ENCODE measurements at places on chromosomes 12 and 14. TPM values are rescaled to one million over a fixed set of nuclear protein-coding genes. Genes with fewer than 3 reads are reported as not detected.

DNA sequence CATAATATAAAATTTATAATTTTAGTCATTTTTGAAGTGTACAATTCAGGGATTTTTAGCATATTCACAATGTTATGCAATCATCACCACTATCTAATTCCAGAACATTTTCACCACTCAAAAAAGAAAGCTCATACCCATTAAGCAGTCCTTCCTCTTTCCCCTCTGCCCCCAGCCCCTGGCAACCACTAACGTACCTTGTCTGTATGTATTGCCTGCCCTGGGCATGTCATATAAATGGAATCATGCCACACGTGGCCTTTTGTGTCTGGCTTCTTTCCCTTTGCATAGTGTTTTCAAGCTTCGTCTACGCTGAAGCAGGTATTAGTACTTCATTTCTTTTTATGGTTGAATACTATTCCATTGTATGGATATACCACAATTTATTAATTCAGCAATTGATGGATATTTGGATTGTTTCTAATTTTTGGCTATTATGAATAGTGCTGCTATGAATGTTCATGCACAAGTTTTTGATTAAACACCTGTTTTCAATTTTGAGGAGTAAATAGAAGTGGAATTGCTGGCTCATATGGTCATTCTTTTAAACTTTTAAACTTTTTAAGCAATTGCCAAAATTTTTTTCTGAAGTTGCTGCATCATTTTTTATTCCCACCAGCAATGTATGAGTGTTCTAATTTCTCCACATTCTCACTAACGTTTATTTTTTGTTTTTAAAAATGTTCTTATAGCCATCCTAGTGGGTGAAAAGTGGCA, 1.6 kb upstream of the SSTR1 start:
- H3K36me3 ChIP-seq = no peaks in the 10 kb centered on the region
- H3K4me3 ChIP-seq = no peak overlapping the region
- no peak overlapping the region for H3K27ac ChIP-seq
- H3K27me3 ChIP-seq = peaks cover 46% of the 10 kb centered on the region
- no peak for DNase-seq
- H3K4me1 ChIP-seq = peaks cover 13% of the 10 kb centered on the region

DNA sequence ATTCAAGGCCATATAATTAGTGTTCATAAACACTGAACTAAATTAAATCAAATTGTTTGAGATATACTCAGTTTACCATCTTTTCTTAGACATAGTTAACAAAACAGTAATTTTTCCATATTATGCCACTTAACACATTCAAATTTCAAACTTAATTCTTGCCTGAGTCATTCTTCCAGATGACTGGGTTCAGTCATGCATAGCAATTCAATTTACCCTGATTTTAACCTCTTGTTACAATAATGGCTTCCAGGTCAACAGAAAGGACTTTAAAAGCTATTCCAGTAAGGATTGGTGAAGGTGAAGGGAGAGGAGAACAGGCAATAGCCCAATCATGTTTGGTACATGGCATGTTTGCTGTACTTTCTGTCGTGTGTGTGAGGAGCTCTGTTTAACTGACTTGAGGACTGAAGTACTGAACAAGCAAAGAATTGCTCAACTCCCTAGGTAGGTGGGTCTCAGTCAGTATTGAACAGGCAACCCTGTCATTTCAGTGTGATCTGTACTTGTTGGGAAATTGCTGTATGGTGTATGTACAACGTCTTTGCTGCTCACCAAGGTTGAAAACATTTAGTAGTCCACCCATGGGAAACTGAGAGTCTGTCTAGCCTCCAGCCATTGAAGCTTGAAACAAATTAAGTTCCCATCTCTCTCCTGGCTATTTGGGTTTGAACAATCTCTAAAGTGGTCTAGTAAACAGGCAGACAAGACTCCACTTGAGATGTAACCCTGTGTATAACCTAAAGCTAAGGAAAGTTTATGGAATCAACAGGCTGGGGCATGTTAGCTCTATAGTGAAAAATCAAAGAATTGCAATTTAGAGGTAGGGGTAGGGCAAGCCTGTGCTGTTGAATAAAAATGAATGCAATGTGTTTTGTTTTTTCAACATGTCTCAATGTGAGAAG, 327.2 kb downstream of the BTG1 start:
- no peaks in the 10 kb centered on the region for H3K36me3 ChIP-seq
- H3K4me3 ChIP-seq = no peak overlapping the region
- H3K4me1 ChIP-seq = no peaks in the 10 kb centered on the region
- DNase-seq = no peak
- no peaks in the 10 kb centered on the region for H3K27me3 ChIP-seq

- peak overlapping the region; percentile 63 for H3K4me3 ChIP-seq
- no peaks in the 10 kb centered on the region for H3K27me3 ChIP-seq
- no peaks in the 10 kb centered on the region for H3K4me1 ChIP-seq
Observed at GRCh38 chr12:24947541-24948419, 1.1 kb downstream of the BCAT1 start.

DNA sequence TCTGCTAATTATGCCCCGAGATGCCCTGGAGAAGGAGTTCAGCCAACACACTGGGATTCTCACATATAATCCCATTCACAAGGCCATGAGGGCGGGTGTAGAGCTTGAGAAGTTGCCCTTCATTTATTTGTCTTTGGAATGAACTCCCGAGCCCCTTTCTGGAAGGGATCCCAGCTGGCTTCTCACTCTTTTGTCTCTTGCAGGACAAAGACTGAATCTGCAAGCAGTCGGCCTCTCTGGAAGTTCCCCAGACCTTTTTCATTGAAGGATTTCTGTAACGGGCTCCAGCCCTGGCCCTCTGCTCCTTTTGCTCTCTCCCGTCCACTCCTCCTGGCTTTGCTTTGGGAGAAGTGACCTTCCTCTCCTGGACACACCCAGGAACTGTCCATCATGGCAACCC, 163.3 kb upstream of the SFSWAP start:
- peaks cover 23% of the 10 kb centered on the region for H3K27me3 ChIP-seq
- H3K27ac ChIP-seq = no peak overlapping the region
- no peaks in the 10 kb centered on the region for H3K4me1 ChIP-seq
- no peak overlapping the region for H3K4me3 ChIP-seq
- no peaks in the 10 kb centered on the region for H3K36me3 ChIP-seq
- no peak for DNase-seq

DNA sequence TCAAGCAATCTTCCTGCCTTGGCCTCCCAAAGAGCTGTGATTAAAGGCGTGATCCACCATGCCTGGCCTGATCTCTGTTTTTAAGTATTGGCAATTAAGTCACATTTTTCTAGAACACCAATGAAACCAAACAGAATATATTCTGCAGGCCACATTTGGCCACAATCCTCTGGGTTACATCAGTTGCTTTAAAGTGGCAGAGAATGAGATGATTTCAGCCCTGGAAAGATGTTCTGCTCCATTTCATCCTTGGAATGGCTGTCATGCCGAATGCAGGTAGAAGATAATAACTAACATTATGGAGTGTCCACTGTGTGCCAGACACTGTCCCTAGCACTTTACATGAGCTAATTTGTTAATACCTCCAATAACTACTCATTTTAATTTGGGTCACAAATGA, 154.4 kb downstream of the PTPN11 start:
- peaks cover 85% of the 10 kb centered on the region for H3K27me3 ChIP-seq
- no peak overlapping the region for H3K4me3 ChIP-seq
- DNase-seq = no peak
- no peaks in the 10 kb centered on the region for H3K36me3 ChIP-seq

DNA sequence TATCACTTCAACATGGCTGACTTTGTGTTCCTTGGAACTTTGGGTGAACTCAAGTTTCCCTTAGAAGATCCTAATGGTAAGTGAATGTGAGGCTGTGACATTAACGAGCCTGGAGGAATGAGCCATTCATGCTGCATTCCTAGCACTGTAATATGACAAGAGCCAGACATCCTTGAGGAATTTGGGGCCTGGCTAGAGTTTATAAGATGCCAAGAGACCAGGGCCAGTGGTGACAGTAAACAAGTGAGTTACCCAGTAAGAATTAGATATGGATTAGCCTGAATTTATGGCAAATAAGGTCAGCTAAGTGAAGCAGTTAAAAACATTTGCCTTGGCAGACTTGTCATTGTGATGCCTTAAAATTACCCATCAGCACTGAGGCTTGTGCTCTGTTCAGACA, 232.4 kb downstream of the AKAP6 start:
- no peaks in the 10 kb centered on the region for H3K4me1 ChIP-seq
- no peak for DNase-seq
- H3K27ac ChIP-seq = no peak overlapping the region
- H3K36me3 ChIP-seq = no peaks in the 10 kb centered on the region
- no peak overlapping the region for H3K4me3 ChIP-seq

GRCh38 chr12:87923361-87923760, 105.8 kb downstream of the C12orf50 start:
- H3K36me3 ChIP-seq = no peaks in the 10 kb centered on the region
- H3K27me3 ChIP-seq = no peaks in the 10 kb centered on the region
- H3K27ac ChIP-seq = no peak overlapping the region

GRCh38 chr12:21786041-21786531, 11.6 kb upstream of the KCNJ8 start:
- H3K4me3 ChIP-seq = no peak overlapping the region
- DNase-seq = no peak
- no peaks in the 10 kb centered on the region for H3K36me3 ChIP-seq
- H3K27me3 ChIP-seq = no peaks in the 10 kb centered on the region

GRCh38 chr12:11729439-11730150, 80.1 kb downstream of the ETV6 start:
- no peak overlapping the region for H3K4me3 ChIP-seq
- no peak for DNase-seq
- no peaks in the 10 kb centered on the region for H3K27me3 ChIP-seq
- no peaks in the 10 kb centered on the region for H3K36me3 ChIP-seq

DNA sequence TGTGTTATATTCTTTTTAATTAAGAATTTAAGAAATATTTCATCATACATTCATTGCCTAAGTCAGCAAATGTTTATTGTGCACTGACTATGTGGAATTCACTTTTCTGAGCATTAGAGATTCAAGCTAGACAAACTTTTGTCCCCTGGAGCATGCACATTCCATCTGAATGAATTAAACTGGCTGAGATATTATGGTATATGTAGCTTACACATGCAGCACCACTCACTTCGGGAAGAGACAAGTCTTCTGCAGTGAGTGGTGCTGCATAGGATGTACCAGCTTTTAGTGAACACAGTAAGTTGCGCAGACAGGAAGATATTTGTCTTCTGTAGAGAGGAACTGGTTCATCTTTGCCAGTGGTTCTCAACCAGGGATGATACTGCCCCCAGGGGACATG, 318.4 kb downstream of the SYT1 start:
- H3K27me3 ChIP-seq = no peaks in the 10 kb centered on the region
- no peak for DNase-seq
- no peaks in the 10 kb centered on the region for H3K4me1 ChIP-seq

GRCh38 chr14:29885988-29886387, 41.7 kb downstream of the PRKD1 start:
- DNase-seq = no peak
- H3K27ac ChIP-seq = no peak overlapping the region
- no peaks in the 10 kb centered on the region for H3K27me3 ChIP-seq
- no peak overlapping the region for H3K4me3 ChIP-seq
- H3K36me3 ChIP-seq = no peaks in the 10 kb centered on the region

- H3K27me3 ChIP-seq = no peaks in the 10 kb centered on the region
- no peak overlapping the region for H3K27ac ChIP-seq
- H3K4me3 ChIP-seq = no peak overlapping the region
- no peak for DNase-seq
- no peaks in the 10 kb centered on the region for H3K4me1 ChIP-seq
- no peaks in the 10 kb centered on the region for H3K36me3 ChIP-seq
Observed at GRCh38 chr12:80032946-80033345, 66.4 kb upstream of the OTOGL start.

- H3K36me3 ChIP-seq = no peaks in the 10 kb centered on the region
- peak overlapping the region; percentile 98 for H3K27ac ChIP-seq
- H3K4me3 ChIP-seq = peak overlapping the region; percentile 31
- peaks cover 52% of the 10 kb centered on the region for H3K4me1 ChIP-seq
- no peak for DNase-seq
Observed at GRCh38 chr14:69610020-69610873, 1.1 kb upstream of the SUSD6 start.

DNA sequence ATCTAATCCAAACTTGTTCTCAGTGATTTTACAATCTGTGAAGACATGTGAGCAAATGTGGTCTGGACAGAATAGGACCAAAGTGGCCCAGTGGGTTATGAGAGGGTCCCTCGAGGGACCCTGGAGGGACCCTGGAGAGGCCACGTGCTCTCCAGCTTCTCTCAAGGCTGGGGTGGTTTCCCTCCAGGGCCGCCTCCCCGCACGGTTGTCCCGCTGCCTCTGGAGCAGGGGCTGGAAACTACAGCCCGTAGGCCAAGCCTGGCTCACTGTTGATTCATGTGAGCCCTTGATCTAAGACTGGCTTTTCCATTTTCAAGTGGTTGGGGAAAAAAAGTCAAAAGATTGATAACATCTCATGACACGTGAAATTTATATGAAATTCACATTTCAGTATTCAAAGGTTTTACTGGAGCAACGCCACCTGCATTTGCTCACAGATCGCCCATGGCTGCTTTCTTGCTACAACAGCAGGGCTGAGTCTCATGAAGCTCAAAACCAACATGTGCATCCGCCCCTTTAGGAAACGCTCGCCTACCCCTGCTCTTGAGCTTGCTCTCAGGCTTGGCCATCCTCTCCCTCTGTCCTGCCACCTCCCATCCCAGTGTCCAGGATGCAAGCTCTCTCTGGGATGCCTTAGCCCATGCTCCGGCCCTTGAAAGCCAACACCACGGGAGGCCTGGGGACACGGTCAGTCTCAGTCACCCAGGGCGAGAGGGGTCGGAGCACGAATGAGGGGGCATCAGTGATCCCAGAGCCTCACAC, 12.1 kb upstream of the LRTM2 start:
- peaks cover 9% of the 10 kb centered on the region for H3K27me3 ChIP-seq
- no peak overlapping the region for H3K27ac ChIP-seq
- DNase-seq = peak; percentile 41
- H3K4me1 ChIP-seq = no peaks in the 10 kb centered on the region
- H3K36me3 ChIP-seq = no peaks in the 10 kb centered on the region

GRCh38 chr12:94717108-94717507, 66.8 kb upstream of the TMCC3 start:
- DNase-seq = no peak
- no peak overlapping the region for H3K27ac ChIP-seq
- no peaks in the 10 kb centered on the region for H3K27me3 ChIP-seq

GRCh38 chr12:31890295-31891285, 68.6 kb upstream of the RESF1 start:
- DNase-seq = no peak
- H3K4me3 ChIP-seq = no peak overlapping the region
- no peaks in the 10 kb centered on the region for H3K27me3 ChIP-seq
- H3K4me1 ChIP-seq = no peaks in the 10 kb centered on the region
- H3K27ac ChIP-seq = peak overlapping the region; percentile 84

- no peaks in the 10 kb centered on the region for H3K36me3 ChIP-seq
- no peaks in the 10 kb centered on the region for H3K27me3 ChIP-seq
- no peak for DNase-seq
Observed at GRCh38 chr14:42802346-42802745, 1195.7 kb downstream of the LRFN5 start.

Gene ASPG
- total RNA-seq = 1.4 TPM

Gene LMO3
- total RNA-seq = 228 TPM

Gene GPR132
- total RNA-seq = 10.4 TPM

Gene OTUB2
- total RNA-seq = 1.5 TPM

Gene PSMD9
- total RNA-seq = 53.8 TPM

Gene NRL
- total RNA-seq = 1.6 TPM

Gene P2RX7
- 25.6 TPM for total RNA-seq

Gene IQSEC3
- total RNA-seq = 0.64 TPM

Gene CBLN3
- total RNA-seq = 5.9 TPM

Measured in left lung (tissue), 14 donors.